Activated CD4-positive, alpha-beta T cell treated with anti-CD3 and anti-CD28 coated beads, Interleukin-2, amount 10 ng/mL, durations not matched to agents 7 days and 5 days (primary cell): ENCODE measurements at places on chromosomes 13 and 19. TPM values are rescaled to one million over a fixed set of nuclear protein-coding genes. Genes with fewer than 3 reads are reported as not detected.

The CGB3 gene
- total RNA-seq = not detected

The PPM1N gene
- total RNA-seq = 0.82 TPM

The FUT3 gene
- not detected for total RNA-seq

The MKNK2 gene
- total RNA-seq = 198 TPM

The PINLYP gene
- total RNA-seq = 4.1 TPM

The IGFL4 gene
- total RNA-seq = not detected

The SELENOV gene
- total RNA-seq = not detected

The ZNF699 gene
- total RNA-seq = 10.6 TPM

The KL gene
- total RNA-seq = 0.27 TPM

The ZNF808 gene
- 36.3 TPM for total RNA-seq
